ENCODE measurements at places on chromosomes 1 and 21.
A peak's percentile ranks its signal among the peaks of the same experiment; 100 is the strongest.

- no peak for DNase-seq
Observed at GRCh38 chr1:77655431-77655974, 27.0 kb downstream of the ZZZ3 start.

DNA sequence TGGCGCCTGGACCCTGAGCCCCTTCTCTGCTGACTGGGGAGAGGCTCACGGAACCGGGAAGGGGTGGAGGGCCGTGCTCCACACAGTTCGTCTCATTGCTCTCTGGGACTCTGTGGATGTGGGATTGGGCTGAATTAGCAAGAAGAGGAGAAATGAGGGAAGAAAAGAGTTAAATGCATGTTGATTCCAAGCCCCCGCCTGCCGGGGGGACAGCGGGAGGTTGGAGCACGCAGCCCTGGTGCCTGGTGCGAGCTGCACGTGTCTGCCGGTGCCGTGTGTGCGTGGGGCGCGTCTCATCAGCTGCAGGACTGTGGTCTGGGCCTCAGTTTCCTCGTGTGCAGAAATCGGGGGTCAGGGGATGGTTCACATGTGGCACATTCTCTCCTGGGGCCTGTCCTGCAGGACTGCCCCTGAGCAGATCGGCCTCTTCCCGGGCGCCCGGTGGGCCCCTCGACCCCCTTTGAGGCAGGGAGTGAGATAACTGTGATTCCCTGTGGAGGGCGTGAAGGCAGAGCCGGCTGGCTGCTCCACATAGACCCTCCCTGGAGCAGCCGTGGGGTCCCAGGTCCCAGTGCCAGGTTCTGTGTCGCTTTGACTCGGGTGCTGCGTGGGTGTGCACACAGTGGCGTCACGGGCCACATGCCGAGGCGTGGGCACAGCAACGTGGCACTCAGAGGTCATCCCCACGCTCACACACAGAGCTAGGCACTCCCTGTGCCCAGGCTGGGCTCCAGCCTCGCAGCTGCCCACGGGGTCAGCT, 11.4 kb downstream of the SAMD11 start:
- DNase-seq: no peak

- DNase-seq: no peak
Observed at GRCh38 chr21:44708213-44708865, 3.0 kb downstream of the TSPEAR start.

DNA sequence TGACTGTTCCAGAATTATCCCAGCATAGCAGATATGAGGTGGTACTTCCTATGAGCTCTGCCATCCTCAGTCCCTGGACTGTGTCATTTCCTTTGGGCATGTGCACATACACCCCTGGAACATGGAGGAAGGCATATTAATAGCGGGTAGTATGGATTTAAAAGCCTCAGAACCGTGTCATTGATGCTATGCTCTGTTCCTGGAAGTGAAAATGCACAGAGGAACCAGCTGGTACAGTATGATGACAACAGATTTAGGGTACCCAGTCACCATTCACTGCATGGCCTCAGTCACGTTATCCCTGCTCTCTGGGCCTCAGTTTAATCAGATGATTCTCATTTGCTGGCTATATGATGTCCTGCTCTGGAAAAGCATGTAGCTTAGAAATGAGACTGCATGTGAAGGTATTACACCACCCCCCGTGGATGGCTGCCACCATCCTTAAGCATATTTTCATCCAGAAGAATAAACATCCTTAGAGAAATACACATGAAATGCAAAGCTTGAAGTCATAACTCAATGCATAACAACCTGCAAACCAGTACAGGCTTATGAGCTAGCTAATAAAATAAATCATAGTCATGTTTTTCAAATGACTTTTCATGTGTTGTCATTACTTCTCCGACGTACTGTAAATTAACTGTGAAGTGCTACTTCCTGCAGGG, 37.8 kb downstream of the SETD4 start:
- no peak for DNase-seq

GRCh38 chr1:19222979-19223824, 13.1 kb upstream of the UBR4 start:
- no peak for DNase-seq

DNA sequence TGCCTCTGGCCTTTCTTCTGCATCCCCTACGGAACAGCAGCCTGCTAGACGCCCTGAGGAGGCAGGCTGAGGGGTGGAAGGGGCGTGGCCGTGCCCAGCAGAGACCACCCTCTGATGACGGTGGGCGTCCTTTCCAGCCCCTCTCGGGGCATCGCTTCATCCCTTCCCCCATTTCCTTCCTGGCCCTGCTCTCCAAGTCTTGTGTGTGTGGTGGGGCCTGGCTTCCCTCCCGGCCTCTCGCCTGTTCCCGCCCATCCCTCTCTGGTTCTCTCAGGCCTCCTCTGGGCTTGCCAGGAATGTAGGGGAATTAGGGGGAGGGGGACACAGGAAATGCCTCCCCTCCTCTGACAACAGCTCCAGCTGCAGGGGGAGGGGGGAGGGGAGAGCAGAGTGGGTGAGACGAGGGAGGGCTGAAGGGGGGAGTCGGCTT, 51.1 kb downstream of the SKI start:
- peak; percentile 87 for DNase-seq

- DNase-seq: no peak
Observed at GRCh38 chr21:15295875-15296274, 231.1 kb upstream of the NRIP1 start.

DNA sequence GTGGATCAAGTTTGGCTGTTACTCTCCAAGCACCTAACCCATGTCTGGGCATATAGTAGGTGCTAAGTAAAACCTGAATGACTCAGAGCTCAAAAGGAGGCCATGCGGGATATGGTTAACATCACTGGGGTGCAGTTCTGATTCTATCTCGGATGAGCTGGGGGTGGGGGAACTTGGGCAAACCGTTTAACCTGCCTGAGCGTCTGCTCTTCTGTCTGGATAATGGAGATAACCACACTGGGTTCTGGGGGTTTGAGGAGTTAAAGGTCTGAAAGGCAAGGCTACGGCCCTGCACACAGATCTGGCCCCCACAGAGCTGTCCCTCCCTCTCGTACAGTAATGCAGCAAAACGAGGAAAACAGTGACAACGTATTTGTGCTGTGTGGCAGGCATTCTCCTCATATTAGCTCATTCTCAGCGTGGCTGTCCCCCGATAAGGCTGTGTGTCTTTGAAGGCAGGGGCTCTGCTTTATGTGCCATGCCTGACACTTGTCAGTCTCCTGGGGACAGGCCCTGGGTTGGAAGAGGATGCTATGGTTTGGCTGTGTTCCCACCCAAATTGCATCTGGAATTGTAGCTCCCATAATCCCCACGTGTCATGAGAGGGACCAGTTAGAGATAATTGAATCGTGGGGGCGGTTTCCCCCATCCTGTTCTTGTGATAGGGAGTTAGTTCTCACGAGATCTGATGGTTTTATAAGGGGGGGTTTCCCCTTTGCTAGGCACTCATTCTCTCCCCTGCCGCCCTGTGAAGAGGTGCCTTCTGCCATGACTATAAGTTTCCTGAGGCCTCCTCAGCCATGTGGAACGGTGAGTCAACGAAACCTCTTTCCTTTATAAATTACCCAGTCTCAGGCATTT, 6.8 kb upstream of the ALDH4A1 start:
- no peak for DNase-seq

DNA sequence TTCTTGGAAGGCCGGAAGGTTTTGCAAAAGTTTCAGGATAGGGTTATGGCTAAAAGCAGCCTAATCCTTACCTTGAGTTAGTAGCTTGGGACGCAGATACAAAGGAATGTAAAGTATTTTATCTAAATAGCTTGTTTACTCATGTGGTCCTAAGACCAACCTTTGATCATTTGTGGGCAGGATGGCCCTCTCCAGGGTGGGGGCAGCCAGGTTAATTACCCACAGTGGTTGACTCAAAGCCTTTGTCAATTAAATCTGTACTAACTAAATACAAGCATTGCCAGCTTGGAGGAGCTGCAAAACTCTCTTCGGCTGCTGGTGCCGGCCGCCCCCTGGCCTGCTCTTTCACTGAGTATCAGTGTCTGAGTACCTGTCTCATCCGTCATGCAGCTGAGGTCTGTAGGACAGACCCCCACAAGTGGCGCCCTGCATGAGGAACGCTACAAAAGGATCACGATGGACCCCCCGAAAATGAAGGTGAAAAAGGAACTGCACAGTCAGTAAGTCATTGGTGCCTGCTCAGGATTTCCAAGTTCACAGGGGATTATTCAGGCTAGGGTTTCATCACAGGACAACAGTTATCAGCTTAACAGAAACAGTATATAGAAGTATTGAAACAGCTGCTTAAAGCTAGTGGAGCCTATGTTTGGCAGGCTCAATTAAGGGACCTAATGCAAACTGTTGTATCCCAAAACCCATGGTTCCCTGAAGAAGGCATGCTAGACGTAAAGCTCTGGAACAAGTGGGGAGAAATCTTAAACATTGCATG, 212.5 kb upstream of the MAP1LC3C start:
- no peak for DNase-seq

GRCh38 chr1:966135-966703, at the start of gene PLEKHN1:
TSS of gene PLEKHN1 (plus strand) at chr1:966482. CDS start at chr1:966532, 50 bp downstream.
- peak; percentile 81 for DNase-seq

DNA sequence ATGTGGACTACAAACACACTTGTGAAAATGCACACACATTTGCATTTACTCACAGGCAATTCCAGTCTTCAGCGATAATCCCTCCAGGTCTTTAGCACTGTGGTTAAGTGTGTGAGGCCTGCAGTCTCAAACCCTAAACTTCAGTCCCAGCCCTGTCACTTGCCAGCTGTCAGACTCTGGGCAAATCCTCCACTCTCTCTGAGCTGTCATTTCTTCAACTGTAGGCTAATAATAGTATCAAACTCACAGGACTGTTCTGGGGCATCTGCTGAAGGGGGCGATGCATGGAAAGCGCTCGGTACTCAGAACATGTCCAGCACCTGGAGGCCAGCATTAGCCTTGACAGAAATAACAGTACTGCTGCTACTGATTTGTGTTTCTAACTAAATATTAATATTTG, 48.2 kb downstream of the NEK2 start:
- DNase-seq: no peak

- no peak for DNase-seq
Observed at GRCh38 chr1:14896381-14897079, 257.0 kb upstream of the TMEM51 start.

GRCh38 chr21:17461014-17461413, 51.8 kb upstream of the CXADR start:
- DNase-seq: no peak

DNA sequence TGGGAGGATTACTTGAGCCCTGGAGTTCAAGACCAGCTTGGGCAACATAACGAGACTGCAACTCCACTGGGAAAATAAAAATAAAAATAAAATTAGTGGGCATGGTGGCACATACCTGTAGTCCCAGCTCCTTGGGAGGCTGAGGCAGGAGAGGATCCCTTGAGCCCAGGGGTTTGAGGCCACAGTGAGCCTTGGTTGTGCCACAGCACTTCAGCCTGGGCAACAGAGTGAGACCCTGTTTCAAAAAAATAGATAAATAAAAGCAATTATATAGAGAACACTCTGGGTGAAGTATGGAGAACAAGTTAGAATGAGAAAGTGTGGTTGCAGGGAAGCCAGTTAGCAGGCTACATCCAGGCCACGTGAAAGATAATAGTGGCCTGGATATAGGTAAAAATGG, 25.7 kb downstream of the CXADR start:
- DNase-seq: no peak

- peak; percentile 40 for DNase-seq
Observed at GRCh38 chr1:234515411-234515810, 36.4 kb upstream of the TARBP1 start.

DNA sequence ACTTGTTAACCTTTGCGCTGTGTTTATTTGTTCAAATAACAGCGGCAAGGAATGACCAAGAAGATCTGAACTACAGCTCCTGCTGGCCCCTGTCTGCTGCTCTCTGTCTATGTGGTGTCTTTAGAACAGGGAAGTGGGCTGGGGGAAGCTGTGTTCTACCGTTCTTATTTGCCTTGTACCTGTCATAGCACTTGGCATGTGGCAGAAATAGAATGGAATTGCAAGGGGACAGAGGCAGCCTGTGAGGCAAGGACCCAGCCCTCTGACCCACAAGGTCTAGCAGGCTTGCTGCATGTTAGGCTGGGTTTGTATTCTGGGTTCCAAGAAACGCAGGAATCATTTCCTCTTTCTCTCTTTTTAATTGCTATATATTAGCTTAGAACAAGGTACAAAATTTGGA, 20.7 kb downstream of the HMGCS2 start:
- DNase-seq: no peak

- no peak for DNase-seq
Observed at GRCh38 chr1:182507685-182508084, 57.7 kb downstream of the RGSL1 start.

DNA sequence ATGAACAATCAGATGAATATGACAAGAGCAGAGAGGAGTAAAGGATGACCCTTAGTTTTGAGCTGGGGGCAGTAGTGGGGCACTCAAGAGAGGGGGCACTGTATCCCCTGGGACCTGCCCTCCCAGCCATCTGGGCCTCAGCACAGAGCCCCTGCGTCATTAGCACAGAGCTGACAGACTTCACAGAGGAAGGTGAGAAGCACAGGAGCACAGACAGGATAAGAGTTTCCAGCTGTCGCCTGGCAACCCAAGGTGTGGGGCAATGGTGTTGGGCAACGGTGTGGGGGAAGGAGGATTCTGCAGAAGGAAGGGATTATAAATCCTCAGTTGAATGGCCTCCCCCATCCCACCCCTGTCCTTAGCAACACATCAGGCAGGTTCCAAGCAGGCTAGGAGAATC, 30.2 kb downstream of the RAB3B start:
- DNase-seq: no peak

DNA sequence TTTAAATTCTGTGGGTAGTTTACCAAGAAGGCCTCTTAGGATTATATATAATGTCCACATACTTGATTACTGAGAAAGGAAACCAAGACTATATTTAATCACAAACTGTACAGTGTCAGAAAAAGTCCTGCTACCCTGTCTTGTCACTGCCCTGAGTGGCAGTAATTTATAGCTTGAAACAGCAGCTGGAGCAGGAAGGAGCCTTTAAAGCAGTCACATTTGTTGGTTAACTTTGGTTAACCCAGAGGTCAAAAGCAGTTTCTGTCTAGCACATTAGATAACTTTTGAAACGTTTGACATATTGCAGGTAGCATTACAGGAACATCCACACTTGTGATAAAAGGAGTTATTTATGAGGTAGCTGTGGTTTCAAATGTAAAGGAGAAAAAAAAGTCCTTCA, 161.7 kb downstream of the ROR1 start:
- no peak for DNase-seq

All from iPS-NIHi11 (cell line).